Activated CD8-positive, alpha-beta T cell treated with anti-CD3 and anti-CD28 coated beads, Interleukin-2, amount 10 ng/mL, durations not matched to agents 7 days and 5 days (primary cell): ENCODE measurements at places on chromosomes 16 and 17. TPM values are rescaled to one million over a fixed set of nuclear protein-coding genes. Genes with fewer than 3 reads are reported as not detected.

DNA sequence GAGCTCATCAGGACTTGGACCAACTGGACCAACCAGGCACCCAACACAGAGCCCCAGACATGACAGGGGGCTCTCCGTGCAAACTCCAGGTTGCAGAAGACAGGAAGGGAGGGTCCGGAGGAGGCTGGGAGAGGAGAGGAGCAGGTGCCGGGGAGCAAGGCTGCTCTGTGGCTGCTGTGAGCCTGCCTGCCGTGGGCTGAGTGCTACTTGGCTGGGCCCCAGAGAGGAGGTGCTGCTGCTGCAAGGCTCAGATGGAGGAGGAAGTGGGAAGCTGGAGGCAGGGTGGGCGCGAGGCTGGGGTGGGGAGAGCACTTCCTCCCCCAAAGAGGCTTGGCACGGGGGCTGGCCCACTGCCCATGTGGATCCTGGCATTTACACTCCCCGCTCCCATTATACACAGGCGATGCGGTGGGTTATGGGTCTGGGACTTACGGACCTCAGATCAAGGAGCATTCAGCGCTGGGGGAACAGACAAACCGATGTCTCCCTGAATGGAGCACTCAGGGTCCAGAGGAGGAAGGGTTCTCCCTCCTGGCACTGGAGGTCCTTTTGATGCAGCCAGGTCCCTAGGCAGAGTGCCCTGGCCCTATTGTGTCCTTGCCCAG is 15.9 kb downstream of the EPOP start:
- no peak for DNase-seq

DNA sequence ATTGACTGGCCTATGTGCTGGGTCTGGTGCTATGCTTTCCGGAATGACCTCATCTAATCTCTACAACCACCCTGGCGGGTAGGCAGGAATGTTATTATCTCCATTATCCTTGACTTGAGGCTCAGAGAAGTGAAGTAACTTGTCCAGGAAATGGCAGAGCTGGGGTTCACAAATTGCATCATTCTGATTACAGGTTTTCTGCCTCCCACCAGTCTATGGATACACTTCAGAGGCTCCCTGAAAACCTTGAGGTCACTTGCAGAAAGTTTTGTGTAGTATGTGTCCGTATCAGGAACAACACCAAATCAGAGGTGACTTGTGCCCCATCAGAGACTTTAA is 19.1 kb downstream of the NOD2 start:
- no peak for DNase-seq

DNA sequence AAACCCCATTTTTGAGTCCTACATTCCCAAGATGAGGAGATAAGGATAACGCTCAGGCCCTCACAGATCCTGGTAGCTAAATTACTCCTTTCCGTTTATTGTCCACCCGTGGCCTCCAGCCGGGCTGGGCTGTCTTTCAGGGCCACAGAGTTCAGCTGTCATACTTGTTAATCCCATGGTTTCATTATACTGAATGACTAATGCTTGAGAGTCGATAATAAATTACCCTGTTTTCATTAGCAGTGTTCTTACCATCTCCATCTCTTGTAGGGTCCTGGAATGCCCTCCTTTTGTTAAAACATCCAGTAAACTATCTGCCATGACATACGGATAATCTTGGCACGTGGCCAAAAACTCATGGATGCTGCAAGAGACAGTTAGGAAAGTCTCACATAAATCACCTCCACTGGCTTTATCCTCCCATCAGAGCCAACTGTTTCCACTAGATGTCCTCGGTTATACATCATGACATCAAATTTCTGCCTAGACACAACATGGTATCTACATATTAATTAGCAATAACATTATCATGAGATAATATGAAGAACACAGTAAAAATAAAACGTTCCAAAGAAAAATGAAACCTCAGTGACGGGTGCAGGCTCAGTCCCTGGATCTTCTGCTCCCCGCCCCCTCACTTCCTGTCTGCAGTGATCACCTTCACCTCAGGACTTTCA is 45.3 kb downstream of the BRD7 start:
- no peak for DNase-seq

Gene SCARF1
- total RNA-seq, result 4.5 TPM

DNA sequence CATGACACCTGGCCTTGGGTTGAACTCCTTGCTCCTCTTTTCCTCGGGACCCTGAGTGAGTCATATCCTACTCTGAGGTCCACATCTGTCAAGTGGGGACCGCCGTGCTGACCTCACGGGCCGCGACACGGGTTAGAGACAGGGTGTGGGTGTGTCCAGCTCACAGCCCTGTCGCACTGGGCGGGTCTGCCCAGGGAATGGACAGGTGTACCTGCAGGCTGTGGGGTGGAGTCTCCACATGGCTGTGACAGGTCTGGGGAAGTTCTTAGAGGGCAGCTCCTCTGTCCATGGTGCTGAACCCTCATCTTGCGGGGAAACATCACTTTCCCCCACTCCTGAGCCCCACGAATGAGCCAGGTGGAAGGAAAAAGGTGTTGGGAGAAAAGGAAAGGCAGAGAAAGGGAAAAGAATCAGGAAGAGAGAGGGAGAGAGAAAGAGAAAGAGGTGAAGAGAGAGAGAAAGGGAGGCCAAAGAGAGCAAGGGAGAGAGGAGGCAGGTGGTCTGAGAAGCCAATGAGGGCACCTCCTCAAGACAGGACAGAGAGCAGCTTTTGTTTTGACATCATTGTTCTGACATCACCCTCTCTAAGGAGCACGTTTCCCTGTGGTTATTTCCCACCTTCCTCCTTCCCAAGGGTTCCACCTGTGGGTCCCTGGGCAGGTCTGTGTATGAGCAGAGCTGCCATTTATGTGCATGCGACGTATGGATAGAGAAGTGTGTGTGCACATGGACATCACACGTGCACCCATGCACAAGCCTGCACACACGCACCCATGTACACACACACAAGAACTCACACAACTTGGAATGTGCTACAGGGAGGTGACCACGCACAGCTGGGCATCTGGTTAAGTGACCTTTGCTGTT is 32.6 kb upstream of the CBFA2T3 start:
- peak; percentile 64 for DNase-seq

Gene LPO
- total RNA-seq, result not detected

DNA sequence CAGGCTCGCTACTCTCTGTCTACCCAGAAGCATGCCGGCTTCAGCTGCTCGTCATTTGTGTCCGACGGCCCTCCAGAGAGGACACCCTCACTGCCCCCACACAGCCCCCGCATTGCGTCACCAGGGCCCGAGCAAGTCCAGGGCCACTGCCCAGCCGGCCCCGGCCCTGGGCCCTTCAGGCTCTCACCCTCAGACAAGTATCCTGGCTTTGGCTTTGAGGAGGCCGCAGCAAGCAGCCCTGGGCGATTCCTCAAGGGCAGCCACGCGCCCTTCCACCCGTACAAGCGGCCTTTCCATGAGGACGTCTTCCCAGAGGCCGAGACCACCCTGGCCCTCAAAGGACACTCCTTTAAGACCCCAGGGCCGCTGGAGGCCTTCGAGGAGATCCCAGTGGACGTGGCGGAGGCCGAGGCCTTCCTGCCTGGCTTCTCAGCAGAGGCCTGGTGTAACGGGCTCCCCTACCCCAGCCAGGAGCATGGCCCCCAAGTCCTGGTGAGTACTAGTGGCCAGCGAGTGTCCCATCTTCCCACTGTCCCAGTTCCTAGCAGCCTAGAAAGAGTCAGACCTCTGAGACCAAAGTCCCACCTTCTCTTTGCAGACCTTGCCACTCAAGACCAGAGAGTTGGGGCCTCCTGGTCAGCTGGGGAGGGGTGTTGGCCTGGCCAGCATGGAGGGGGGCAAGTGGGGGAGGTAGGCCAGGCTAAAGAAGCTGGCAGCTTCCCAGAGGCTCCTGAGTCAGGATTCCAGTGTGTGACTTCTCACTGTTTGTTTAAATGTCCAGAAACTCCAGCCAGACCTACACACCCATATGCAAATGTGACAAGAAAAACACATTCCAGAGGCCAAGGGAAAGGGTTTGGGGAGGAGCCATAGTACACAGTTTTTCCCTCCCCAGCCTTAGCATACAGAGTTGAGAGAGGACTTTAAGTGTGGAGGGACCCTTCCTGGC is 18.6 kb downstream of the FOXN1 start:
- no peak for DNase-seq

Gene EPX
- total RNA-seq, result not detected

DNA sequence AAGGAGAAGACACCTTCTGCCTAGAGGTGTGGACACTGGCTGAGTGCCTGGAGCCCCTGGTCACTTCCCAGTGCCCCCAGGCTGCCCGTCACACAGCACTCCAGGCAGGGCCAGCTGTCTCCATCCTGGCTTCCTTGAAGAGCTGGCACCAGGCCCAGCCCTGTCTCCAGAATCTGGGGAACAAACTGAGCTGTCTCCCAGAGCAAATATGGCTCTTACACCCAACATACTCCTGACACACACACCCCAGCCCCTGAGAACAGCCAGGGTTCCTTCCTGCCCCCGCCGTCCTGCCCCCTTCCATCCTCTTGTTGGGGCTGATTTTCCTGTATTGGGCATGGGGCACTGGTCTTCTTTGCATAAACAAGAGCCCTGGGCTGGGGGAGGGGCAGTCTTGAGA is 9.1 kb downstream of the NHERF1 start:
- no peak for DNase-seq

Gene SARM1
- 20.0 TPM for total RNA-seq

DNA sequence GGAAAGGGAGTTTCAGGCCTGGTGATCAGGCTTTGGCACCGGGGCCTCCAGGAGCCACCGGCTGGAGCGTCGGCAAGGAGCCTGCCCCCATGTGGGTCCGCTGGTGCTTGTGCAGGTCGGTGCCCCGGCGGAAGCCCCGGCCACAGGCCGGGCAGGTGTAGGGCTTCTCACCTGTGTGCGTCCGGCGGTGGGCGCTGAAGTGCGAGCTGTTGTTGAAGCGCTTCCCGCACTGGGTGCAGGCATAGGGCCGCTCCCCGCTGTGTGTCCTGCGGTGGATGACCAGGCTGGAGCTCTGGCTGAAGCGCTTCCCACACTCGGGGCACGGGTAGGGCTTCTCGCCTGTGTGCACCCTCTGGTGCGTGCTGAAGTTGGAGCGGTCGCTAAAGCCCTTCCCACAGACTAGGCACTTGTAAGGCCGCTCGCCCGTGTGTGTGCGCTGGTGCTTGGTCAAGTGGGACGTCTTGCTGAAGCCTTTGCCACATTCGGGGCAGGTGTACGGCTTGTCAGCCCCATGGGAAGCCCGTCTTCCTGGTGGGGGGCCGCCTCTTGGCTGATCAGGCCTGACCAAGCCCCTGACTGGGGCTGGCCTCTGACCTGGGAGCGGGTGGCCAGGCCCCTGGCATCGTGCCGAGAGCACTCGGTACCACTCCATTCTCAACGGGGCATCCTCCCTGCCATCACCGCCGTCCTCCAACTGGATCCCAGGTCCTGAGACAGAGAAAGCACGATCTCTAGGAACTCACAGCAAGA is 14.4 kb downstream of the ZNF500 start:
- no peak for DNase-seq
